ENCODE measurements at places on chromosomes 16 and 17. TPM values are rescaled to one million over a fixed set of nuclear protein-coding genes. Genes with fewer than 3 reads are reported as not detected.

GRCh38 chr16:87457709-87458423 is 35.0 kb downstream of the ZCCHC14 start:
- no peak overlapping the region for H3K4me3 ChIP-seq
- DNase-seq = no peak
- H3K36me3 ChIP-seq = no peaks in the 10 kb centered on the region
- peak overlapping the region; percentile 71 for H3K27ac ChIP-seq
- no peaks in the 10 kb centered on the region for H3K27me3 ChIP-seq
- peaks cover 17% of the 10 kb centered on the region for H3K4me1 ChIP-seq

DNA sequence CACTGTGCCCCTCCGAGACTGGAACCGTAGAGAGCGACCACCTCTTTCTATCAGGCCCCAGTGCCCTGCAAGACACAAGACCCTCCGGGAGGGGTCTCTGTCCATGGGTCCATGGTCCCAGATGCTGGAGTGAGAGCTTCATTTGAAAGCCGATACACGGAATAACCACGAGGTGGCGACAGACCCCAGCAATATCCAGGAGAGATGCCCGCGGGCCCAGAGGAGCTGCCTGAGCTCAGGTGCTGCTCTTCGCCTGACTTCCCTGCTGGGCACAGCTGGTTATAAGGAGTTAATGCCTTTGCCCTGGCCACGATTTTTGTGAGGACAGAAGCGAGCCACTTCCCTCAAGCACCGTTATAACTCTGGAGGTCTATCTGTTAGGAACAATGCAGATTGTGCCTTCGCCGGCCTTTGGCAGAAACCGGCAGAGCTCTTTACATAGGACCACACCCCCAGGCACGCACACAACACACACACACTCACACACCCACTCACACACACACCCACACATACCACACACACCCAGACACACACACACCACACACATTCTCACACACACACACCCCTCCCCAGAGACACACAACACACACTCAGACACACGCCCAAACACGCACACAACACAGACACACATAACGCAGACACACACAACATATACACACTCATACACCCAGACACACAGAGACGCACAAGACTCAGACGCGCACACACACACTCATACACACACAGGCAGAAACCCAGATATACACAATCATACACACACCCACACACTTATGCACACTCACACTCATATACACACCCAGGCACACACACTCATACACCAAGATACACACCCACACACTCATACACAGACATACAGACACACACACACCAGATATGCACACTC is 436.4 kb downstream of the SOX9 start:
- H3K36me3 ChIP-seq = peaks cover 7% of the 10 kb centered on the region
- DNase-seq = peak; percentile 83
- H3K27ac ChIP-seq = no peak overlapping the region

The ACSM2A gene
- total RNA-seq = 1.8 TPM

DNA sequence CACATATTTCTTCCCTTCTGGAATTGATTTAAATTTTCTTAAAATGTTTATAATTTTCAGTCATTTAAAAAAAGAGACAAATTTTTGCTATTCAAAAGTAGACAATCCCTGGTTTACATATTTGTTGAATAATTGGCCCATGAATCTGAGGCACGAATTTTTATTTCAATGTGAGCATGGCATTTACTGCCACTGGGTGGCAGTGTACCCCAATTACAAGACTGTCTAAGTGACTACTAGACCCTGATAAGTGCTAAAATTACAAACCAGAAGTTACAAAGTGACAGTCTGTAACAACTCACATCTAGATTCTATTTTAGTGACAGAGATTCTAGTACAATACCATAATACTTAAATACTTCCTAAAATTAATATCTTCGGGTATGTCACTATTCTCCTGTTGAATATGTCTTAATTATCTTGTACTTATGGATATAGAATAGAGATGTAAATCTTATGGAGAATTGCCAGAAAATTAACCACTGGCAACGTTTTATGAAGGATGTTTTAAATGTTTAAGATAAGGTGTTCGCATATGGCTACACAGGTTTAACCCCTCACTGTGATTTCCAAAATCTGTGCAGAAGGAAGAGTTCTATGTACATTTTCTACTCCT is 235.8 kb downstream of the MAP2K4 start:
- H3K27me3 ChIP-seq = peaks cover 30% of the 10 kb centered on the region
- no peak for DNase-seq
- H3K4me1 ChIP-seq = no peaks in the 10 kb centered on the region
- no peak overlapping the region for H3K4me3 ChIP-seq

GRCh38 chr17:5947701-5948180 is 122.4 kb upstream of the WSCD1 start:
- DNase-seq = no peak
- no peak overlapping the region for H3K4me3 ChIP-seq
- H3K4me1 ChIP-seq = peaks cover 9% of the 10 kb centered on the region
- no peak overlapping the region for H3K27ac ChIP-seq
- peaks cover 4% of the 10 kb centered on the region for H3K36me3 ChIP-seq

DNA sequence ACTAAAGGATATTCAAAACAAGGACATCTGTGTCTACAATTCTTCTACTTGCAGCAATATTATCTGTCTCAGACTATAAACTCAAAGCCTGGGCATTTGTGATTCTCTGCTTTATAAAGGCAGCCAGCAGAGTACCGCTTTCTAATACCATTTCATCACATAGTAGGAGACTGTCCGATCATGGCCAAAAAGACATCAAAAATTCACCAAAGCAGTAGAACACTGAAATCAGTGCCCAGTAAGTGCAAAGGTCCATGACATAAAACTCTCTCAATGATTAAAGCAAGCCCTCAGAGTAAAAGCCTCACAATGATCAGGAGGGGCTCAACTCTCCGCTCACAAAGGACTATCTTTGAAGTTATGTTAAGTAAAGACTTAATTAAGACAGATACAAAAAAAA is 23.0 kb downstream of the ERN1 start:
- H3K27ac ChIP-seq = no peak overlapping the region
- no peak for DNase-seq
- H3K4me3 ChIP-seq = no peak overlapping the region

DNA sequence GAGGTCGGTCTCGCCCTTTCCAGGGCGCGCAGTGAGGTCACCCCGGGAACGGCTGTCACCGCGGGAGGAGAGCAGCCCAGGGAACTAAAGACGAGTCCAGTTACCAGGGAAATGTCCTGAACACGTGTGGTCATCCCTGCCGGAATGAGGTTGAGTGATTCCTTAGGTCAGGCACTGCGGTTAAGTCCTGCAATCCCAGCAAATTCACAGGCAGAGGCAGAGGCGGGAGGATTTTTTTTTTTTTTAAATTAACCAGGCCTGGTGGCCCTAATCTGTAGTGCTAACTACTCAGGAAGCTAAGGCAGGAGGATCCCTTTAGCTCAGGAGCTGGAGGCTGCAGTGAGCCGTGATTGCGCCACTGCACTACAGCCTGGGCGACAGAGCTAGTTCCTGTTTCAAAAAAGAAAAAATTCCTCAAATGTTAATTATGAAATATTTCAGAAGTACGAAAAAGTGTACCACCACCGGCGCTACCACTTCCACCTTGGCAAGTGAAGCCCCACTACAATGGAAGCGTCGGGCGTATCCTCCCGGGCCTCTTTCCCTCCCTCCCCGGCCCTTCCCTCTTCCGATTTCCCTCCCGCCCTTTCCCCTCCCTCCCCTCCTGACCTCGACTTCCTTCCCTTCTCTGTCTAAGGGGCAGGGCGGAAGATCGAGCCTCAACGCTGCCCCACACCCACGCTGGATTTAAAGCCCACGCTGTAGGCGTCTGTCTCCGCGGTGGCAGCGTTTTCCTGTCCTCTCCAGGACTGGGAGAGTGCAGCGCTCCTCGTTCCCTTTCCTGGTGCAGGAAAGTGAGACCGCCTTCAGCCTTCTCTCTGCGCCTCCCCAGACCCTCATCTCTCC is 27.3 kb downstream of the SLFN11 start:
- no peak for DNase-seq
- no peaks in the 10 kb centered on the region for H3K36me3 ChIP-seq
- peak overlapping the region; percentile 36 for H3K27ac ChIP-seq
- H3K4me1 ChIP-seq = peaks cover 4% of the 10 kb centered on the region

DNA sequence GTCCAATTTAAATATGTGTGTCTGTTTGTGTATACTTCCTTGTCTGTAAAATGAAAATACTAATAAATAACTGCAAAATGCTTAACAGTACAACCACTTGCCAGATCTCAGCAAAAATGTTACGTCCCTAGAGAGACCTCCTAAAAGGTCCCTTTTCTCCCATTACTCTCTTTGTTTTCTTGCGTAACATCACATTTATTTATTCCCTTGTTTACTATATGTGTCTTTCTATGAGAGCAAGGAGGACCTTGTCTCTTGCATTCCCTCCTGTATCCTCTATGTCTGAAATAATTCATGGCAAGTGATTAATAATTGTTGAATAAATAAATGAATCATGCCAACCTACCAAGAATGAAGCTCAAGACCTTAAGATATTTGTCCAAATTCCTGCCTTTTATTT is 1.9 kb downstream of the ACSM3 start:
- no peak for DNase-seq
- no peaks in the 10 kb centered on the region for H3K27me3 ChIP-seq
- no peaks in the 10 kb centered on the region for H3K36me3 ChIP-seq
- H3K4me1 ChIP-seq = peaks cover 8% of the 10 kb centered on the region

GRCh38 chr17:68452724-68453290 is 4.5 kb downstream of the WIPI1 start:
- no peak for DNase-seq
- peaks cover 29% of the 10 kb centered on the region for H3K4me1 ChIP-seq
- no peak overlapping the region for H3K4me3 ChIP-seq
- H3K27me3 ChIP-seq = peaks cover under 1% of the 10 kb centered on the region
- H3K36me3 ChIP-seq = peaks cover 12% of the 10 kb centered on the region
- H3K27ac ChIP-seq = peak overlapping the region; percentile 1

- peaks cover 4% of the 10 kb centered on the region for H3K36me3 ChIP-seq
- H3K27me3 ChIP-seq = no peaks in the 10 kb centered on the region
- H3K27ac ChIP-seq = no peak overlapping the region
- no peak overlapping the region for H3K4me3 ChIP-seq
- no peak for DNase-seq
- H3K4me1 ChIP-seq = peaks cover 19% of the 10 kb centered on the region
Observed at GRCh38 chr17:37295888-37296287, 79.9 kb upstream of the C17orf78 start.

- DNase-seq = no peak
- no peak overlapping the region for H3K27ac ChIP-seq
- H3K4me1 ChIP-seq = peaks cover 40% of the 10 kb centered on the region
- H3K27me3 ChIP-seq = no peaks in the 10 kb centered on the region
- no peaks in the 10 kb centered on the region for H3K36me3 ChIP-seq
Observed at GRCh38 chr17:66337268-66337667, 34.9 kb downstream of the PRKCA start.

Data from type B pancreatic cell (in vitro differentiated cells).